GM20000 (cell line): ENCODE measurements at places on chromosomes 13 and 19.

GRCh38 chr13:24223341-24224231 lies 63.1 kb downstream of the SPATA13 start:
- DNase-seq = peak; percentile 46

GRCh38 chr19:5561559-5561958 lies 6.2 kb downstream of the TINCR start:
- no peak for DNase-seq

DNA sequence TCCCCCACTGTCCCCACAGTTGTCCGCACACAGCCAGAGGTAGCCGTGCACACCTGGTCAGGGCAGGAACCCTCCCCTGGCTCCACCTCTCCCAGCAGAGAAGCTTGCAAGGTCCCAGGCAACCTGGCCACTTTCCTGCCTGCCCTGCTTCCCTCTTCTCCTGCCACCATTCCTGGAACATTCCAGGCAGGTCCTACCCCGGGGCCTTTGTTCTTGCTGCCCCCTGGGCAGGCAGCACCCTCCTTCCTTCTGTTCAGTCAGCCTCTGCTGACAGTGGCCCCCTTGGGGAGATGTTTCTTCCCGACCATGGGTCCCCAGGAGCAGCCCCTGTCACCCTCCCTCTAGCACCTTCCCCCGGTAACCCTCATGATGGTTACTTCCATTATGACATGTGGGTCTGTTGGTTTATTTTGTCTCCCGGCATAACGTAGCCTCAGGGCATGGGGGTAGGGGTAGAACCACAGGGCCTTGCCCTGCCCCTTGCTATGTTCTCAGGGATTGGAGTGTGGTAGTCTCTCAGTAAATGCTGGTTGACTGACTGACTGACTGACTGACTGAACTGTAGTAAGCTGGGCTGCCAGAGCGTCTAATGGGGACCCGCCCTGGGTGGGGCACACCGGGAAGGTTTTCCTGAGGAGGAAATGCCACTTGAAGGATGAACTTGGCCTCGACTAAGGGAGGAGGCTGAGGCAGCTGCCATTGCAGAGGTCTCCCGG lies 10.8 kb downstream of the PAK4 start:
- DNase-seq = no peak

GRCh38 chr13:44855860-44856259 lies 133.4 kb downstream of the NUFIP1 start:
- no peak for DNase-seq

DNA sequence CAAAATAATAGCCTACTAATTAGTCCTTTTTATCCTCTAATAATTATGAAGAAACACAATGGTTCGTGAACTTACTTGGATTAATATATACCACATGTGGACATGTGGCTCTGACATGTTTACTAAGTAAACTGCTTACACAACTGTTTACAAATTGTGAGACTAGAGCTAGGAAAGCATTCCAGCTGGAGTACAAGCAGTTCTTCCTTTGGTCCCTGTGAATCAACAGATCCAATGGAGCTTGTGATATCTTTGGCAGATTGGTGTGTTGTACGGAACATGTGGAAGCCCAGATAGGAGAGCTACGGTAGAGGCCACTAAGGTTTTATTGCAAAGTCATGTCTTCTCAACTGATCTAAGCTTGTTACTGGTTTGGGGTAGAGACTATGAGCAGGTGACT lies 145.5 kb upstream of the SPRY2 start:
- DNase-seq = no peak

GRCh38 chr13:105806628-105806920 lies 728.9 kb downstream of the EFNB2 start:
- DNase-seq = no peak

GRCh38 chr13:37617173-37617572 lies 18.6 kb upstream of the POSTN start:
- no peak for DNase-seq

GRCh38 chr13:51330791-51331190 lies 8.7 kb upstream of the SERPINE3 start:
- DNase-seq = peak; percentile 40

GRCh38 chr13:47287291-47287751 lies 390.5 kb upstream of the HTR2A start:
- DNase-seq = no peak

- no peak for DNase-seq
Observed at GRCh38 chr19:843180-843835, 2.5 kb downstream of the PRTN3 start.

GRCh38 chr19:33715462-33715861 lies 81.2 kb upstream of the KCTD15 start:
- DNase-seq = no peak

GRCh38 chr19:51573331-51573730 lies 2.2 kb downstream of the ZNF175 start:
- no peak for DNase-seq

- DNase-seq = no peak
Observed at GRCh38 chr13:46489586-46490023, 63.4 kb upstream of the LRCH1 start.

GRCh38 chr19:17101686-17102628 lies 26.4 kb downstream of the MYO9B start:
- DNase-seq = no peak
